ENCODE measurements at places on chromosomes 13 and 19. TPM values are rescaled to one million over a fixed set of nuclear protein-coding genes. Genes with fewer than 3 reads are reported as not detected.

ENOX1 gene
- 1.2 TPM for total RNA-seq

LAIR1 gene
- total RNA-seq, result not detected

ZNF667 gene
- 2.5 TPM for total RNA-seq

PCID2 gene
- 51.0 TPM for total RNA-seq

DNA sequence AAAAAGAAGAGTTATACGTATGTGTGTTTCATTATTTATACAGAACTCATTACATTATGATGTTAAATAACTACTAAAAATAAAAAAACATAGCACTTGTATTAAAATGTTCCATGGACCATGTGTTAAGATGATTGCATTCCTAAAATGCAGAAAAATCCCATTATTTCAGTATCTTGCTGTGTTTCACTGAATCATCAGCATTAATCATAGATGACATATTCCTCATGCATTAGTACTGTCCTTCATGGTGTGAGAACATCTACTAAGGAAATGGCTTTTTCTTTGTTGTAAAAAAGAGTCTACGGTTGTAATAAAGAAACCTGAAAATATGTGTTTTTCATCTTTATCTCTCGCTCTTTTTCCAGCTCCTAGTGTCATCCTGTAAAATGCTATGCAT, 416.5 kb downstream of the FGF14 start:
- DNase-seq, result no peak

- no peak for DNase-seq
Observed at GRCh38 chr13:71935166-71935840, 68.3 kb upstream of the DACH1 start.

DNA sequence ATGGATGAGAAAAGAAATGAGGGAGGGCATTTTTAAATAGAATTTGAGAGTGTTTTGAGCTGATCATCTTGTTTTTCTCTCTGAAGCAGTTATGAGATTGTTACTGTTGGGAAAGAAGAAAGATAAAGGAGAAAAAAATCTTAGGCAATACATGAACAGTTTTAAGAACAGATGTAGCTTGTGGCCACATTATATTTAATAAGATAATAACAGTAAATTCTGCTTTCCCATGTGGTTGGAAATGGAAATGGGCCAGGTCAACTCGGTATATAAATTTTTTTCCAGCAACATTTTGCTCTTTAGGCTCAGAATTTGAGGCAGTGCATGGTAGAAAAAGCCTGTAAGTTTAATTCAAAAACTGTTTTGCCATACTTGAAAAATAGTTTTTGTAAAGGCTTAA, 118.7 kb downstream of the POSTN start:
- no peak for DNase-seq

GRCh38 chr19:35133826-35134225, 1.0 kb downstream of the LGI4 start:
- no peak for DNase-seq

- DNase-seq, result no peak
Observed at GRCh38 chr19:50230379-50231351, 27.2 kb downstream of the MYH14 start.

GRCh38 chr13:83907196-83907989, 25.1 kb upstream of the SLITRK1 start:
- DNase-seq, result no peak
